ENCODE measurements at places on chromosomes 3 and 15.

DNA sequence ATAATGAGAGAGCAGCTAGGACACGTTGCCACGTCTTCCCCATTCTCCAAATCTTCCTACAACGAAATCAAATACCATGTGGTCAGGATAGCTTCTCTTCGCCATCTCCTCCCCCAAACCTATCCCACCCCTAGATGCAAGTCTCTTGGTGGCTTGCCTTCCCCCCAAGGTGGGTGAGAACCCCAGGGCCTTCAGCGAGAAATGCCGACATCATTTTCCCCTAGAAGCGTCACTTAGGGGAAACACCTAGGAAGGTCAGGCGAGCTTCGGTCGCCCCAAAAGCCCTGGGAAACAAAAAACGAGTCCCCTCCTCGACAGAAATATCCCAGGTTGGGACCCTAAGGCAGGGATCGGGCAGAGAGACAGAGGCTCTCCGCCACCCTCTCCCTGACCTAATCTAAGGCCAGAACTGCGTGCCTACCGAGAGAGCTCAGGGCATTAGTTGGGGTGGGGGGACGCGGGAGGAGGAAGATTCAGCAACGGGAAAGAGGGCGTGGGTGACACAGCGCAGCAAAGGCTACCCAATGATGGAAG, 502 bp downstream of the DPH3 start:
- DNase-seq = no peak

GRCh38 chr15:91099616-91099994, 452 bp upstream of the SV2B start:
- DNase-seq = peak; percentile 31

DNA sequence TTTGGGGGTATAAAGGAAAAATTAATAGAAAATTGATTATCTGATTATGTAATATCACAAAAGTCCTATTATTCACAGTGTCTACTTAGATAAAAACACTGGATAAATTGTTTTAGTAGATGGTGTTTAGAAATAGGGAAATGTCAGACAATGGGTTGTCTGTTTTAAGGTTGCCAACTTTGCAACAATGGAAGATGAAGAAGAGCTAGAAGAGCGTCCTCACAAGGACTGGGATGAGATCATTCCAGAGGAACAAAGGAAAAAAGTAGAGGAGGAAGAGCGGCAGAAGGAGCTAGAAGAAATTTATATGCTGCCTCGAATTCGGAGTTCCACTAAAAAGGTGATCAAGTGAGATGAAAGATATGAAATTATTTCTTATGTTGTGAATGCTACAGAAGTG, 84.0 kb downstream of the CHD2 start:
- DNase-seq = no peak

- DNase-seq = no peak
Observed at GRCh38 chr15:62988701-62989100, 53.8 kb upstream of the TPM1 start.

- no peak for DNase-seq
Observed at GRCh38 chr15:69992348-69992747, 105.4 kb downstream of the TLE3 start.

DNA sequence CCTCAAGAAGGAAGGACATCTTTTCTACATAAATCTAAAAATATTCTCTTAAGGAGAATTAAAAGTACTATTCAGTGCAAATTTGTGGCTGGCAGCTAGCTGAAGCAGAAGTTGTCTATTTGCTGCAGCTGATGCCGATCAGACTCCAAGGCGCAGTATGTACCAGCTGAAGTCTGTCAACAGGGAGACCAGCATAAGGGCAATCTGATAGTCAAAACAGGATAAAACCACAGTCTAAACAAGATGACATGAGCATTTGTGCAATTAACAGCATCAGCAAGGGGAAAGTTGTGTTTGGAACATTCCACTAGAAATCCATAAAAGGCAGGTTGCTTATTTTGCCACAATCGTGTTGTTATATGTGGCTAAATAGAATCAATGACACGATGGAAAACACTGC, 198.2 kb upstream of the ROBO2 start:
- no peak for DNase-seq
